ENCODE measurements at places on chromosomes 4 and X. TPM values are rescaled to one million over a fixed set of nuclear protein-coding genes. Genes with fewer than 3 reads are reported as not detected.

Gene AFP
- not detected for total RNA-seq

Gene OPRPN
- not detected for total RNA-seq

Gene CXXC4
- total RNA-seq = not detected

Gene SLIT2
- not detected for total RNA-seq

Gene PDK3
- total RNA-seq = 31.5 TPM

Gene ESX1
- total RNA-seq = not detected

Gene WNK3
- total RNA-seq = 0.03 TPM

Gene ZNF732
- not detected for total RNA-seq

Gene HTN3
- not detected for total RNA-seq

GRCh38 chr4:52548818-52549570 is 110.1 kb downstream of the USP46 start:
- no peak overlapping the region for H3K27ac ChIP-seq
- H3K4me1 ChIP-seq = no peaks in the 10 kb centered on the region
- peaks cover 2% of the 10 kb centered on the region for H3K27me3 ChIP-seq
- no peak overlapping the region for H3K4me3 ChIP-seq

GRCh38 chr4:129950217-129950616 is 854.3 kb downstream of the C4orf33 start:
- H3K27ac ChIP-seq = no peak overlapping the region
- no peaks in the 10 kb centered on the region for H3K27me3 ChIP-seq
- no peaks in the 10 kb centered on the region for H3K4me1 ChIP-seq
- H3K36me3 ChIP-seq = no peaks in the 10 kb centered on the region
- H3K4me3 ChIP-seq = no peak overlapping the region

DNA sequence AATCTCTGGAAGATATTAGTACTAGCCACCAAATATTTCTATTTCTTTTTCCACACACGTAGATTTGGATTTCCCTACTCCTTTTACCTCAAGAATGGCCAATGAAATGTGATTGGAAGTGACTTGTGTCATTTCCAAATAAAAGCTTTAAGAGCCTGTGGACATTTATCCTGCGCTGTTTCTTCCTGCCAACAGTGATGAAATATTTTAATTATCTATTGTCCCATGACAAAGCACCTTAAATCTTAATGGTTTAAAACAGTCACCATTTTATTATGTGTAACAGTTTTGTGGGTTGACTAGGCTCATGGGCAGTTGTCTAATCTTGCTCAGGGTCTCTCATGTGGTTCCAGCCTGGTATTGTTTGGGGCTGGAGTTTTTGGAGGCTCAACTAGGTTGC is 3.5 kb upstream of the PGRMC2 start:
- no peak overlapping the region for H3K4me3 ChIP-seq
- peaks cover 6% of the 10 kb centered on the region for H3K36me3 ChIP-seq
- peaks cover 14% of the 10 kb centered on the region for H3K4me1 ChIP-seq
- no peak for DNase-seq

- peaks cover 2% of the 10 kb centered on the region for H3K36me3 ChIP-seq
- H3K27me3 ChIP-seq = peaks cover 5% of the 10 kb centered on the region
- DNase-seq = no peak
- H3K4me1 ChIP-seq = peaks cover 18% of the 10 kb centered on the region
These were observed 371.0 kb downstream of the BCOR start for GRCh38 chrX:39726771-39727170.

DNA sequence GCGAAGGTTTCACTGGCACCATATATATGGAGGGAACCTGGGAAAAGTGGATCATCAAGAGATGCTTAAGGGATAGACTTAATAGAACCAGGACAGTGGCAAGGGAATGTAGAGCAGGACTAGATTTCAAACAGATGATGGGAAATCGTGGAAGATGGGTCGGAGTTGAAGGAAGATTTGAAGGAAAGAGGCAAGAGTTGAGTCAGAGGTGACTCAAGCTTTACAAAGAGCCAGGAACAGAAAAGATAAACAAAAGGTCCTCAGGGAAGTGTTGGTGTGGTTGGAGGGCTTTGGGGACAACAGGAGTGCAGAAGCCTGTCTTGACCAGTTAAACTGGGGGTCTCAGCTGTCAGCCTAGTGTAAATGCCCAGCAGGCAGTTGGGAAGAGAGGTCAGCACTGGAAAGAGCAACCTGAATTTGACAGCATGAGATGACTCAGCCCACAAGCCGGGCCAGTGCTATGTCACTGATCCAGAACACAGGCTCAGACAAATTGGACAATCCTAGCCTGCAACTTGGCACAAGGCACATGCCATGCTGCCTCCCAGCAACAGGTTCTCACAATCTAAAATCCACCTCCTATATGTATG is 230.5 kb downstream of the IDS start:
- H3K27ac ChIP-seq = no peak overlapping the region
- H3K27me3 ChIP-seq = peaks cover 11% of the 10 kb centered on the region
- no peaks in the 10 kb centered on the region for H3K36me3 ChIP-seq
- DNase-seq = no peak
- H3K4me3 ChIP-seq = no peak overlapping the region

- no peak for DNase-seq
- H3K4me1 ChIP-seq = peaks cover 23% of the 10 kb centered on the region
- no peak overlapping the region for H3K27ac ChIP-seq
- H3K27me3 ChIP-seq = peaks cover 8% of the 10 kb centered on the region
These were observed 58.8 kb downstream of the SPINK2 start for GRCh38 chr4:56762484-56763250.

- DNase-seq = no peak
- no peak overlapping the region for H3K4me3 ChIP-seq
- H3K27ac ChIP-seq = no peak overlapping the region
- H3K27me3 ChIP-seq = no peaks in the 10 kb centered on the region
- H3K4me1 ChIP-seq = no peaks in the 10 kb centered on the region
- H3K36me3 ChIP-seq = no peaks in the 10 kb centered on the region
These were observed 470.7 kb downstream of the CCSER1 start for GRCh38 chr4:90597927-90598326.

GRCh38 chrX:132023896-132024386 is 839 bp downstream of the STK26 start:
- H3K27ac ChIP-seq = peak overlapping the region; percentile 94
- peaks cover 19% of the 10 kb centered on the region for H3K36me3 ChIP-seq
- DNase-seq = peak; percentile 66
- H3K4me1 ChIP-seq = peaks cover 43% of the 10 kb centered on the region

- no peak overlapping the region for H3K27ac ChIP-seq
- no peaks in the 10 kb centered on the region for H3K27me3 ChIP-seq
- H3K4me1 ChIP-seq = peaks cover 12% of the 10 kb centered on the region
- no peak overlapping the region for H3K4me3 ChIP-seq
These were observed 46.9 kb downstream of the KIF4A start for GRCh38 chrX:70336767-70337166.

DNA sequence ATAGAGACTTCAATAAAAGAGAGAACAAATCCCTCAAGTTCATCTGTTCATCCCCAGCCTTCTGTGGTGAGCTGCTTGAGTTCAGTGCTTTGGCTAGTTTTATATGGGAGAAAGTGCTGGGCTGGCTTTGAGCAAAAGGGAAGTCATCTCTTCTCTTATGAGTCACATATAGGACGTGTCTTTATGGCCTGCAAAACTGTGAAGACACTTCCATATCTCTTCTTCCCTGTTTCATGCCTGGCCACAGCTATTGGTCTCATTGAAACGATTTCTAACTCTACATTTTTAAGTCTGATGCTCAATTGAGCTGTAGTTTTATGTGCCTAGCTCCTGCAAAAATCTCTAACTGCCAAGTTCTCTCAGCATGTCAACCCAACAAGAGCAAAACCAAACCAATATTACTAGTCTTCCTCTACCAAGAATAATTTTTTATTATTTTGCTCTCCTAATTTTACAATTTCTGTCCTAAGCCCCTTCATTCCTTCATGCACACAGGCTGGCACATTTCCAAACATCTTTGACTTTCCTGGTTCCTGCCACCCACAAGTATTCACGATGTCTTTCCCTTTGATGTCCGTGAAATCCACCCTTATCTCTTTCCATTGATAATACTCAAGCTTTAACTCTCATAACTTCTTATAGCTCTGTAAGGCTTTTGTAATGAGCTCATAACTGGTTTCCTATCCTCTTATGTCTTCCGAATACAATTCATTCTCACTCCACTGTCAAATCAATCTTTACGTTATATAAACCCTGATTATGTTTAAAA is 165.3 kb downstream of the BTC start:
- peaks cover 5% of the 10 kb centered on the region for H3K27me3 ChIP-seq
- no peaks in the 10 kb centered on the region for H3K36me3 ChIP-seq
- no peak for DNase-seq

DNA sequence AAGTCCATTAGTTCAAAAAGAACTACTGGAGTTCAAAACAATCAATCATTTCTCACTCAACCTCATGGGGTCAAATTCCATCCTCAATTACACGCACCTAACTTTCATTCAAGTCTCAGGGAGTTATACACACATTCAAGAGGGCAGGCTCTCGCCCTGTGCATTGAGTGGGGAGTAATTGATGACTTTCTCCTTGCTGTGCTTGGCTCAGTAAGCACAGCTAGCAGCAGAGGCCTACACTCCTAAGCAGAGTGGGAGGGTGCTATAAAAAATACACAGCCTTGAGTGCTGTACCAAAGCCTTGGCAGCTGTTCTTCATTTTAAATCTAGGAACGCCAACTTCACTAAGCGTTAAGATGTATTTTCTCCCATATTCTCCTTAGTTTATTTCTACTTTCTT is 958.3 kb upstream of the ADGRL3 start:
- no peaks in the 10 kb centered on the region for H3K4me1 ChIP-seq
- H3K27ac ChIP-seq = no peak overlapping the region
- H3K36me3 ChIP-seq = no peaks in the 10 kb centered on the region
- H3K27me3 ChIP-seq = no peaks in the 10 kb centered on the region
- no peak for DNase-seq
- no peak overlapping the region for H3K4me3 ChIP-seq

DNA sequence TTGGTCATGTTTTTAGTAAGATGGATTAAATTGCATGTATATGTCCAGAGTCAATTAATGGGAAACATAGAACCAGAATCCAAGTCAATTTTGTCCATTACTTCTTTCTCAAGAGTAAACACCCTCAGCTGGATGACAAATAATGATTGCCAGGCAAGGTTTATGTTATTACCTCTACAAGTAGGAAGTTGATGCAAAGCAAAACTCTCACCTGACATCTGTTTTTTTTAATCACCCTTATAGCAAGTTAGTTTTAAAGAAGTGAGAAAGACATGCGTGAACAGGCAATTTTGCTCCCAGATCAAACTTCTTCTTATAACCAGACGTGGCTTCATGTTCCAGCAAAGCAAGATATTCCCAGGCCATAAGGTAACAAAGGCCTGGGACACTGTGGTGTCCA is 348.5 kb upstream of the FTHL17 start:
- no peak overlapping the region for H3K4me3 ChIP-seq
- no peaks in the 10 kb centered on the region for H3K4me1 ChIP-seq
- H3K36me3 ChIP-seq = no peaks in the 10 kb centered on the region
- no peak overlapping the region for H3K27ac ChIP-seq
- no peak for DNase-seq

DNA sequence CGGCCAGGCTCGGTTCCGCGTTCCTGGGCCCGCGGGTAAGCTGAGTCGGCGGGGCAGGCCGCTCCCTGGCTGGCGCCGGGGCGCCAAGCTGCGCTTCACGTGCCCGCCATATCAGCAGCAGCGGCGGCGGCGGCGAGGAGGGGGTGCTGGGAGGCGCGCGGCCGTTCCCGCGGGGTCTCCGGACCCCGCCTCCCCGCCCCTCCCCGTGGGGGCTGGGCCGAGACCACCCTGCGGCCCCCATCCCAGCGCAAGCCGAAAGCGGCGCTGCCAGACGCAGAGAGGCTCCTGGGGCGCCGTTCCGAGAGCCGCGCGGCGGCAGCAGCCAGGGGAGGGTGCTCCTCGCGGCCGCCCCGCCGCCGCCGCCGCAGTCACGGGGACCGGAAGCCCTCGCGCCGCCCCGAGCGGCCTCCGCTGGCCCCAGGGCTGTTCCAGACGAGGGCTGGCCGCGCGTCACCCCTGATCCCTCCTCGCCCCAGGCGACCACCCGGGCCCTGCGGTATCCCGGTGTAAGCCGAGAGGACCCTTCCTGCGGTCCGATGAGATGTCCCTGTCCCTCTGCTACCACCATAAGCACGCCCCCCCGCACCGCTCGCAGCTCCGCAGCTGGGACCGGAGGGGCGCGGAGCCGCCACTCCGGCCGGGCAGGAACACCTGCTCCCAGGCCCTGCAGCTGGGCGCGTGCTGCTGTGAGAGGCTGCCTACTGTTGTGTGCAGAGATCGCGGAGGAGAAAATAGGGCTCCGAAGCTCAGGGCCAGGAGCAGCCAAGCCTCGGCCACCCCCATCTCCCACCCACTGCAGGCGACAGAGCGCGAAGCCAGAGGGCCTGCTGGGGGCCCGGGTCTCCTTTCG is 7.5 kb upstream of the BCOR start:
- H3K27me3 ChIP-seq = no peaks in the 10 kb centered on the region
- H3K36me3 ChIP-seq = no peaks in the 10 kb centered on the region
- DNase-seq = peak; percentile 43
- H3K4me3 ChIP-seq = peak overlapping the region; percentile 76

GRCh38 chrX:3548765-3549391 is 164.6 kb downstream of the PRKX start:
- no peak for DNase-seq
- H3K4me3 ChIP-seq = no peak overlapping the region
- H3K4me1 ChIP-seq = no peaks in the 10 kb centered on the region
- H3K36me3 ChIP-seq = no peaks in the 10 kb centered on the region
- no peak overlapping the region for H3K27ac ChIP-seq

- H3K27me3 ChIP-seq = peaks cover 6% of the 10 kb centered on the region
- no peak for DNase-seq
These were observed 32.2 kb upstream of the XPNPEP2 start for GRCh38 chrX:129706400-129707072.

- no peak overlapping the region for H3K4me3 ChIP-seq
- no peaks in the 10 kb centered on the region for H3K36me3 ChIP-seq
These were observed 4.3 kb downstream of the AMTN start for GRCh38 chr4:70522626-70523025.

- H3K27me3 ChIP-seq = no peaks in the 10 kb centered on the region
- DNase-seq = peak; percentile 22
- H3K36me3 ChIP-seq = peaks cover 3% of the 10 kb centered on the region
- peak within 1 kb of the TSS; percentile 96 for H3K27ac ChIP-seq
- peak within 1 kb of the TSS; percentile 81 for H3K4me3 ChIP-seq
These were observed at the start of gene GK for GRCh38 chrX:30653415-30654131. Gene GK, plus strand, starts transcription at chrX:30653423. Its CDS starts 115 bp downstream, at chrX:30653538.

DNA sequence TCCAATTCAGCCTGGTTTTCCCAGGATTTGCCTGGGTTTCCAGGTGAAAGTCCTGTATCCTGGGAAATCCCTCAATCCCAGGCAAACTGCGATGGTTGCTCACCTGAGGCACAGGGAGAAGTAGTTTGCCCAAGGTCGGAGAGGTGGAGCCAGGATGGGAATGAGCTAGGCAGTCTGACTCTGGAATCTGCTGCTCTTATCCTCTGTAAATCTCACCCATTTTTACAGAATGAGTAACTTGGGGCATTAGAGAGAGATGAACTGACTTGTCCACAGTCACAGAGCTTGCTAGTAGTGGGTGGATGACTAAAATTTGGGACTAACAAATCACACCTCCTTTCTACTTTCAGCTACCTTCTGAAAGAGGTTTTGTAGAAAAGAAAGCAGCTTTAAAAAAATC is 9.8 kb upstream of the ARX start:
- H3K27ac ChIP-seq = no peak overlapping the region
- H3K4me1 ChIP-seq = peaks cover 12% of the 10 kb centered on the region
- no peak for DNase-seq
- no peak overlapping the region for H3K4me3 ChIP-seq
- H3K27me3 ChIP-seq = peaks cover 47% of the 10 kb centered on the region

Data from activated CD8-positive, alpha-beta T cell treated with anti-CD3 and anti-CD28 coated beads, Interleukin-2, amount 10 ng/mL, durations not matched to agents 7 days and 5 days (primary cell).